ENCODE measurements at places on chromosomes 5 and 9.

GRCh38 chr5:39505791-39506190 lies 81.0 kb upstream of the DAB2 start:
- DNase-seq: no peak

DNA sequence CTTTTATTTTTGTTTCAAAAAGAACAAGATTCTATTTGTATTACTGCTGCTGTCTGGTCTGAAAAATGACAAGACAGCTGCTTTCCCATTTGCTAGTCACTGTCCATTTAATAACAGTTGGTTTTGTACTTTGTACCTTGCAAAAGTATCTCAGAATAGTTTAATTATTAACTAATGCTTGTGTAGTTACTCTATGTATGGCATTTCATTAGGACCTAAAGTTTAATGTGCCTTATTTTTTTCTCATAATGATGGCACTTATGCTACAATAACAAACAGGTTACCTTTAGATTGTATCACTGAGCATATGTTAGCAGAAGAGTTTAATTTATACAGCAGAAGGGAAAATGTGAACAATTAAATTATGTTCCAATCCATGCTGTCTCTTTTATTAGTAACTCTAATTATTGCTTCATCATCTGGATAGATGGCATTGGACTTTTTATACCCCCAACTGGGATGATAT lies 134.2 kb downstream of the CDH10 start:
- DNase-seq: no peak

DNA sequence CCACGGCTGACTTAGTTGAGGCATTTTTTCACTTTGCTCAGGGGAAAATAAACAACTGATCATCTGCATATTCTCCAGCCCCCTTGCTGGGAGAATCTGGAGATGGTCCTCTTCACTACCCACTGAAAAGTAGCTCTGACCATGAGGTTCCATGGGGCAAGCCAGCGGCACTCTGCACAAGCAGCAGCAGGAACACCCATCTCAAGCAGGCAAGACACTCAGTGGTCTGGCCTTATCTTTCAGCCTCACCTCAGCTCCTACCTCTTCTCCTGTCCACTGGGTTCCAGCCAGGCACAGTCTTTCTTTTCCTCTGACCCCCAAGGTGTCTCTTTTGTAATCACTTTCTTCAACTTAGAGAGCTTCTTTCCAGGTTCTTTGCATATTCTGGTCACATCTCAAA lies 280.8 kb upstream of the GRIA1 start:
- DNase-seq: no peak

DNA sequence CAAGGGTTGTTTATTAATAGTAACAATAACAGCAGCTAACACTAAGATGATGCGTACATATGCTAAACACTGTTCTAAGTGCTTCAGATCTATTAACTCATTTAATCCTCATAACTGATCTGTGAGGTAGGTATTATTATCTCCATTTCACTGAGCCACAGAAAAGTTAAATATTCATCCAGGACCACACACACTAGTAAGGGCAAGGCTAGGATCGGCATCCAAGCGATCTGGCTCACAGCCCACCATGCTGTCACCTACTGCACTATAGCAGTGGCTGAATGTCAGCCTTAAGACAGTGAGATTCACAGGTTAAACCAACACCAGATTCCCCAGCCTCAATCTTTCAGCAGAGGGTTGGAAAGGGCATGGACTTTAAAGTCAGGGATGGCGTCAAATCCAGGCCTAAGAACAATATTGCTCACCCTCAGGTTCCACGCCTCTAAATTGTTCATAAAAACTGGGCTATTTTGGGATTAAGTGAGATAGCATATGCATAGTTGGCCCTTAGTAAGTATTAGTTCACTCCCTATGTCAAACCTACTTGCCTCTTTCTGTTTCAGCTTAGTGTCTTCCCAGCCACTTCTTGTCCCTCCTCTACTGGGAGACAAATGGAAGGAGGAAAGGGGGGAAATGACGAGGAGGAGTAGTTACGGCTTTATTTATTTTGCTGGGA lies 150.8 kb downstream of the MAPKAP1 start:
- DNase-seq: no peak

GRCh38 chr5:89994266-89994665 lies 415.3 kb downstream of the CETN3 start:
- DNase-seq: no peak
